ENCODE measurements at places on chromosomes 1 and 21.

GRCh38 chr21:27329255-27329851, 362.5 kb upstream of the ADAMTS5 start:
- no peak for DNase-seq

DNA sequence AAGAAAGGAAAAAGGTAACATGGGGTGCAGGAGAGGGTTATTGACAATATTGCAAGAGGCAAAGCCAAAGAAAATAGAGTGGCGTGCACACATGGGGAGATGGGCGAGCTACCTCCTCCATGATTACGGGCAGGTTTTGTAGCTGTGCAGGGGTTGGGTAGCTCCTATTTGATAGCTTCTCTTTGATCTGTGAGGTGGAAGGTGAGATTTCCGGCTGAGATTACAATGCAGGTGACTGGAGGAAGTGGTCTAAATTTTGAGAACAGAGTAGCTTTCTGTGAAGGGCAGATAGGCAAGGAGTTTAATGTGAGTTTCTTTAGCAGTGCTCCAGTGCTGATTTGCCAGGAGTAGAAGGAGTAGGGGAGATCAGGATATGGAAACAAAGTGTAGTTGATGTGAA, 263.4 kb downstream of the PLA2G4A start:
- DNase-seq = no peak

- DNase-seq = no peak
These were observed 204.7 kb upstream of the EDN2 start for GRCh38 chr1:41689139-41689538.

DNA sequence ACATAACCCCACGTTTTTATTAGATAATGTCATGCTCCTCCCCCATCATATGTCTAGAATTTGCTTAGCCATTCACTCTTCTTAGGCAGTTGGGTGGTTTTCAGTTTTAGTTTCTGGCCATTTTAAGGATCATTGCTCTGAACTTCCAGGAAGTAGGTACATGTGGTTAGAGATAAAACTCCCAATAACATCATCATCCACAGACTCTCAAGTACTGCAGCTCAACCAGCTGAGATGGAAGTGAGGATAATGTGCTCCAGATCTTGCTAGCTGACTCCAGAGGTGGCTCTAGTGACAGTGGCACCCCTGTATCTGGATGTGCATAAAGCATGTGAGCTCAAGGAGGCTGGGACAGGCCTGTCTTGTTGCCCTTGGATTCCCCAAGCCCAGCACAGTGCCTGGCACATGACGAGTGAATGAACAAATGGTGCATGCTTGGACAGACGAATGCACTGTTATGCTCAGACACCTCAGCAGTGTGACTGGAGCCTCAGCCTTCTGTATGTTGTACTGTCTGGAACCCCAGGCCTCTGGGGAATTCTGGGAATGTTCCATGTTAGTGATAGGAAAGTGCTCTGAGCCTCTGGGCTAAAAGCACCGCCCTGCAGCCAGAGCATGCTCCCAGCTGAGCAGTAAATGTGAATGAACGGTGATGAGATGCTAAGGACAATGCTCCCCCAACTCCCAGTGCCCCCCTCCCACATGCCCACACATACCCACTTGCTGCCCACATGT, 16.4 kb upstream of the KCNN3 start:
- DNase-seq = no peak

DNA sequence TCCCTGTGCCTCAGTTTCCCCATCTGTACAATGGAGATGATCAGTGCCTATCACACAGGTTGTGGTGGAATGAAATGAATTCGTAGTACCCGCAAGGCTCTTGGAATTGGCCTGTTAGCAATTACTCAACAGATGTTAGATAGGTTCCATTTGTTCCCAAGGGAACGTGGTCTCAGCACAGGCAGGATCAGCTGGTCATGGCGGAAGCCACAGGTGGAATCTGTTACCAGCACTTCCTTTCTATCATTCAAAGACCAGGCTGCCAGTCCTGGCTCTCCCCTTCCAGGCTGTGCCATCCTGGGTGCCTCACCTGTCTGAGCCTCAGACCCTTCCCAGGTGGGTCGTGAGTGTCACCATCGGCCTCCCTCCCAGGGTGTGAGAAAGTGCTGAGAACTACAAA, 61.5 kb downstream of the FBXO2 start:
- DNase-seq = no peak

- DNase-seq = no peak
These were observed 94.2 kb downstream of the PAX7 start for GRCh38 chr1:18724801-18725200.

GRCh38 chr1:209870151-209870831, 42.5 kb downstream of the UTP25 start:
- DNase-seq = peak; percentile 94

DNA sequence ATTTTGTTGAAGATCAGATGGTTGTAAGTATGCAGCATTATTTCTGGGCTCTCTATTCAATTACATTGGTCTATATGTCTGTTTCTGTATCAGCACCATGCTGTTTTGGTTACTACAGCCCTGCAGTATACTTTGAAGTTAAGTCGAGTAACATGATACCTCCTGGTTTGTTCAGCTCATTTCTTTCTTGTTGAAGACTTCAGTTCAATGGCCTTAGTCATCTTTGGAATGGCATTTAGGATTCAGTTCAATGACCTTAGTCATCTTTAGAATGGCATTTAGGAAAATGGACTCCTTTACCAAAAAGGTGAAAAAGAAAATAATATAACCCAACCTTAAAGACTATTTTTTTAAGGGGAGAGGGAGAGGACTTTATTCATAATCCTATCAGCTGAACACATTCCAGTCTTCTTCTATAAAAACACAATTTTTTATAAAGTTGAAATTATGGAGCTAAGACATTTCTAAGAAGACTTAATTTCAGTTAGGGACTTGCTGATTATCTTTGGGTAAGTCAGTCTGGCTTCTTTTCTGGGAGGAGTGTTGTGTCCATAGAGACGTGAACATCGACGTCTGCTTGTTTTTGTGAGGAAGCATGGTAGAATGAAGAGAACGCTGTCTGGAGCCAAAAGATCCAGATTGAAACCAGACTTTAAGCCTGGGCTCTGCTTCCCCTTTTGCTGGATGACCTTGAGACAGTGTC, 48.3 kb downstream of the DDR2 start:
- no peak for DNase-seq

- peak; percentile 8 for DNase-seq
These were observed 130.4 kb downstream of the DYRK1A start for GRCh38 chr21:37496972-37497371.

DNA sequence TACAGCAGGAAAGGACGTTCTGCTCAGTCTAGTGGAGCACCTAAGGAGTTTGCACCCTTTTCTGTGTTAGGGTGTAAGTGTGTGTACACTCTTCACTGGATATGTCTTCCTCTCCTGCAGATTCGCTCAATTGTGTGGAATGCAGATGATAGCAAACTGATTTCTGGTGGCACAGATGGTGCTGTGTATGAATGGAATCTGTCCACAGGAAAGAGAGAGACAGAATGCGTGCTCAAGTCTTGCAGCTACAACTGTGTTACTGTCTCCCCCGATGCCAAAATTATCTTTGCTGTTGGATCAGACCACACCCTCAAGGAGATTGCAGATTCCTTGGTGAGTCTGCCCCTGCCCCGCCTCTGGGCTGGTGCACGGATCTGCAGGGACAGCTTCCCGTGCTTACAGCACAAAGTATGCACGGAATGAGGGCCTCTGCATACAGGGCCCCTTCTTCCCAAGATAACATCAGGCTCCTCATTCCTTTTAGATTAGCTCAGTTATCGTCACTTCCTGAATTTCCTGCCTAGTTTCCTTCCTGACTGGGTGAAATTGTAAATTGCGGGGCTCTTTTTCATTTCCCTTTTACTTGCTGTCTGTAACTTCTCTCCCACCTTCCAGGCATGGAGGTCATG, 34.6 kb downstream of the CFAP57 start:
- peak; percentile 98 for DNase-seq

GRCh38 chr1:159974350-159974965, 20.4 kb upstream of the SLAMF9 start:
- no peak for DNase-seq

DNA sequence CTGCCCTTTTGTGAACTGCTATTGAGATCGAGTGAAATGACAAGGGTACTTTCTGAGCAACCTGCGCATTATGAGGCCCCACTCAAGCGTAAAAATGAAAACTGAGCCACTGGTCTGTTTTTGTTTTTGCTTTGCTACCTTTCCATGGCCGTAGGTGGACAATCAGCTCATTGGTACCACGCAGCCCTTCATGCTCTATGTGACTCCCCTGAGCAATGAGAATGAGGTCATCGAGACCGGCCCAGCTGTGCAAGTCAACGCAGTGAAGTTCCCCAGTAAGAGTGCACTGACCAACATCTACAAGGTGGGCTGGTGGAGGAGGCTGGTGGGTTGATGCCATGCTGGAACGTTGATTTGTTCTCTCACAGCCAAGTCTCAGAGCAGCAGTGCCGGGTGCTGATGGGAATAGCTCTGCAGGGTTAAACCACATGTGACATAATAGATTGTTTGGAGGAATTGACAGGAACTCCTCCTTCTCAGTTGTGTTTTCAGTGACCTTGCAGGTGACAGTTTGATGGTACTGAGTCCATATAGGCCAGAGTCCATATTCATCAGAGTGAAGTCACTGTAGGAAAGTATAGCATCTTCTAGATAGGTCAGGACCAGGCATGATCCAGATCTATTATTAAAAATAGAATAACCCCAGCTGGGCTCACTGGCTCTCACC, 170.3 kb downstream of the VPS13D start:
- no peak for DNase-seq

DNA sequence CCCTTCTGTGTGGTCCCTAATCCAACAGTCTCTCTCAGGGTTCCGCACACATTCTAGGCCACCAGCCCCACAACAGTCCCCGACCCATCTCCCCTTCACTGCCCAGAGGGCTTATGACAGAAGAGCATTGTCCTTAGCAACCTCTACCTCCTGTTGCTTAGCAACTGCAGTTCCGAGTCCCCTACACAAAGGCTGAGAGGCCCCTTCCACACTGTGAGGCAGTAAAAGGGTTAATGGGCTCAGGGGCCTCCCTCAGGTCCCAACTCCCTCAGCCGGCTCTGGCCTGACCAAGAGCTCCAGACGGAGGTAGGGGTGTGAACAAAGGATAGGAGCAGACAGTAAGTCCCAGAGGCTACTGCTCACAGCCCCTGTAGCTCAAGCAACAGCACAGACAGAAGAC, 4.3 kb downstream of the IGSF9 start:
- no peak for DNase-seq

DNA sequence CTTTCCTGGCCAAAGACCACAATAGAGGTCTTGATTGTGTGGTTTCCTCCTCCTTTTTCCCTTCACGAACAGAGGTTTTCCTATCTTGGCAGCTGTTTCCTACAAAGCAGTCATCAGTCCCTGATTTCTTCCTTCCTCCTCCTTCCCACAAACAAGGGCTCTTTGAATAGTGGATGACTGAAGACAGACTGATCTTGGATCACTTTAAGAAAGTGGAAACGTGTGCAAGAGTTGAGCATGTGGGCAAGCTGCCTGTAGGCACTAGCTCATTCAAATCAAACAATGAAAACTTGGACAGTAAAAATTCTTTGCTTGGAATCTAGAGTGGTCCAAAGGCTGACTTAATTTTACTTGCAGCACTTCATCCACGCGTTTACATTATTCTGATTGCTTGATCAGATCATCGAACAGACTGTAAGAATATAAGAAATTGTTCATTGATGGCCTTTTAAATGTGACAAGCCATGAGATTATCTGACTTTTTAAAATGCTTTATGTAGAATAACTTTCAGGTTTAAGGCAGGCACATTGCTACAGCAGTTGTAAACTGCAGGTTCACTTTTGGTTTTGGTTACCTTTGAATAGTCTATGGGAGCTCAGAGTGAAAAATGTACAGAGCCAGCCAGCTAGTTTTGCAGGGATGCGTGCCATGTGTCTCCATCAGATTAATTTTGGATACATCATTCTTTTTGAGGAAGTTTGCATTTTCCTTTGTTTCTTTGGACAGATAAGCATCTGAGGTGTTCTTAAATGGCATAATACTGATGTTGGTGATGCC, 34.4 kb downstream of the ADGRL2 start:
- peak; percentile 68 for DNase-seq

GRCh38 chr1:17059391-17060305, 5.8 kb upstream of the SDHB start:
- peak; percentile 71 for DNase-seq

GRCh38 chr21:41885341-41886024, 6.3 kb upstream of the PRDM15 start:
- no peak for DNase-seq

DNA sequence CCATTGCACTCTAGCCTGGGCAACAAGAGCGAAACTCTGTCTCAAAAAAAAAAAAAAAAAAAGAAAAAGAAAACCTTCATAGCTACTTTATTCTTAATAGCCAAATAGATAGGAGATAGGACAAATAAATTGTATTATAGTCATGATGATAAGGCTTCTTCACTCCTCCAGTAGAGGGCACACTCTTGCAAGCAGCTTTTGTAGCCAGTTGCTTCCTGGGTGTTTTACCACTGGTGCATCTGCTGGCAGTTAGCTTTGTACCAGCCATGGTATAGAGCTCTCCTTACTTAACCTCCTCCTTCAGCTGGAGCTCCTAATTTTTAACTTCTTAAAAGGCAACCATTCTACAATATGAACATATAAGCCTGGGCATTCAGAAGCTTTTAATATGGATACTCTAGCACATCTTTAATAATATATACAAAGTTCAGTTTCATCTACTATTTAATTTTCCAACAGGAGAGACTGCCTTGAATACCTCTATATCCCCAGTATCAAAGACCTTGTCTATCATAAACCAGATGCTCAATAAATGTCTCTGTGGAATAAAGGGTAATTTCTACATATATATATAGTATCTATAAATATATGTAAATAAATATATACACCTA, 35.8 kb downstream of the EVI5 start:
- DNase-seq = peak; percentile 66

DNA sequence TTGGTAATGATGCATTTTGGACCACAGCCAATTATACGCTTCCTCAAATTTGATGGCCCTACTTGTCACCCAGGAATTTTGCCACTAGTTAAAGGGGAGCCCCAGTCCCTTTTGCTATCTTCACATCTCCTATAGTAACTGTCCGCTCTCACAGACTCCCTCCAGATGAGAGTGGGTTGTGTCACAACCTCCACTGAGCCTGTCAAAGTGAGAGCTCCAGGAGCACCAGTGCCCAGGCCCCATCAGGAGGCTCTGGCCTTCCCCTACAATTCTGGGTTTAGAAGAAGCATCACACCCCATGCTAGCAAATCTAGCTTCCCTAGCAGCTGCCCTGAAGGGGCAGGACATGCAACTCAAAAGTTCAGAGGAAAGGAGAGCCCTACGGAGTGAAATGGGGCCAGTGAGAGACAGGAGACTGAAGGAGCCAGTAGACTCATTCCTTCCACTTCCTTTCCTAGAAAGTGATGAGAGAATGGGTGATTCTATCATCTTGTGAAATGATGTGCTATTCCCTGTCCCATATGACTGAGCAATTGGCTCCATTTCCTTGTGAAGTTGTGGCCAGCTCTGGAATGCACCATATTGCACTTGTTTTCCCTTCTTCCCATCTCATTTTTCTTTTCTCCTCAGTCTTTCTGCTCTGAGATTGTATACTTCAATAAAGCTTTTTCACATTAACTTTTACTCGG, 541.3 kb downstream of the DPYD start:
- peak; percentile 94 for DNase-seq

GRCh38 chr21:28485301-28486022, 507.2 kb downstream of the LTN1 start:
- DNase-seq = peak; percentile 94
